ENCODE measurements at places on chromosomes 2 and 18.
A peak's percentile ranks its signal among the peaks of the same experiment; 100 is the strongest.

DNA sequence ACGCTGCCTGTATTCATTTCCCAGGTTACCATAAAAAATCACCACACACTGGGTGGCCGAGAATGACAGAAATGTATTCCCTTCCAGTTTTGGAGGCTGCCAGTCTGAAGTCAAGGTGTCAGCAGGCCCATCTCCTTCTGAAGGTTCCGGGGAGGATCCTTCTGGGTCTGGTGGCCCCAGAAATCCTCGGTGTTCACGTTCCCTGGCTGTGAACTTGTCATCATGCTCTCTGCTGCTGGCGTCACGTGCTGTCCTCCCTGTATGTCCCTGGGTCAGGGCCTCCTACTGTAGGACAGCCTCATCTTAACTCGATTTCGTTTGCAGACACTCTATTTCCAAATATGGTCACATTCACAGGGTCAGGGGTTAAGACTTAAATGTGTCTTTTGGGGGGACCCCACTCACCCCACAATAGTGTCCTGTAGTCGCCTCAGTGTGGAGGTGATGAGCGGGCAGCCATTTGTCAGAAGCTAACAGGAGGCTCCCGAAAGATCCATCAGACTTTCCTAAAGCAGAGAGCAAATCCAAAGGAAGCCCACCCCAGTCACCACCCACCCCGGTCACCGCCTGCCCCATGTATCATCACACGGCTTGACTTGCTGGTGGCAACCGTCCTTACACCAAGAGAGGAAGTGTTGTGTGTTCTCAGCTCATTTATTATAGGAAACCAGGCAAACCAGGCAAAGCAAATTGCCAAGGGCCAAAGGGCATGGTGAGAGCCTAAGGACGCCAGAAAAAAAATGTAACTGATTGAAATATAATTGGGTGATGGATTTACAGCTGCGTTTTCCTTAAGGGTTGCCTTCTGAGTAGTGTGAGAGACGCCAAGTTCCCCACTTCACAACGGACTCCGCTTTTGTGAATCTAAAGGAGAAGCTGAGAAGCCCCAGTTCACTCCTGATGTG lies 148.8 kb upstream of the ZNF236 start:
- DNase-seq: no peak

DNA sequence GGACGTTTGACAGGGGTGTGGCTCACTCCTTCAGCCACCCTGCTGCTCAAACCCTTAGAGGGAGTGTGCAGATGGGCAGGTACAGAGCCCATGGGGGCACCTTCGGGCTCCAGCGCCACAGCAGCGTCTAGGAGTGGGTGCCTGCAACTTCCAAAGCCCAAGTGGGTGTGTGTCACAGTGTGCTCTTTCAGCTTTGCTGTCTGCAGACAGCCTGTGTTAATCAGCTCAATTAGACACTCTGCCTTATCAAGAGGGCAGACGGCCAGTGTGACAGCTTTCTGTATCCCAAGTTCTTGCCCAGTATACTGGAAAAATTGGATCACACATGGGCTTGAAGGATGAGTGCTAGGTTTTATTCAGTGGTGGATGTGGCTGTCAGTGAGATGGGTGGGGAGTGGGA lies 96.7 kb downstream of the AP1S3 start:
- DNase-seq: no peak

DNA sequence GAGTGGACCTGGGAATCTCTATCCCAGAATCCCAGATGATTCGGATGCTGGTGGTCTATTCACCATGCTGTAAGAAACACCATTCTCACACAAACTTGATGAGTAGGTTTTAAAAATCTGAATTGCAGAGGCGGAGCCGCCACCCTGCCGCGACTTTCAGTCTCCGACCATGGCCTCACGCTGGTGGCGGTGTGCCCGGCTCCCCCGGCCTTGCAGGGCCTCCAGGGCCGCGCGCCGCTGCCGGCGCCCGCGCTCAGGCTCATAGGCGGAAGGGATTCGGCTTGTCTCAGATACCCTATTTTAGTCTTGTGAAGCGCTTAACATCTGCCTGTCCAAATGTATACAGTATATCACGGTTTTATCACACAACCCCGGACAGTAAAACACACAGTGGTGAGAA lies 2.6 kb upstream of the PPM1B start:
- no peak for DNase-seq

GRCh38 chr2:121061633-121062032 lies 223.4 kb downstream of the TFCP2L1 start:
- no peak for DNase-seq

DNA sequence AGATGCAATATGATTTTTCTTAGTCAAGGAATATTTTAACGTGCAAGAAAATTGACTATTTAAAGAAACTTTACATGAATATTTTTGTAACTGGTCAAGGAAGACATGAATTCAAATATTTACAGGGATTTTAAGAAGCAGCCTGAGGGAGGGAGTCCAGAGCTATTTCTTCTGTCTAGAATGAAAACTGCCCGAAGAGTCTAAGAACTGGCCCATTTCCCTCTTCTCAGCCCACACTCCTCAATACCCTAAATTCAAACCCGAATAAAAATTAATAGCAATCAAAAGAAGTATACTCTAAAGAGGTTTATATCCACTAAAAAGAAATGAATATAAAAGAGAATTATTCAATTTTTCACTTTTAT lies 6.5 kb upstream of the NDUFV2 start:
- no peak for DNase-seq

DNA sequence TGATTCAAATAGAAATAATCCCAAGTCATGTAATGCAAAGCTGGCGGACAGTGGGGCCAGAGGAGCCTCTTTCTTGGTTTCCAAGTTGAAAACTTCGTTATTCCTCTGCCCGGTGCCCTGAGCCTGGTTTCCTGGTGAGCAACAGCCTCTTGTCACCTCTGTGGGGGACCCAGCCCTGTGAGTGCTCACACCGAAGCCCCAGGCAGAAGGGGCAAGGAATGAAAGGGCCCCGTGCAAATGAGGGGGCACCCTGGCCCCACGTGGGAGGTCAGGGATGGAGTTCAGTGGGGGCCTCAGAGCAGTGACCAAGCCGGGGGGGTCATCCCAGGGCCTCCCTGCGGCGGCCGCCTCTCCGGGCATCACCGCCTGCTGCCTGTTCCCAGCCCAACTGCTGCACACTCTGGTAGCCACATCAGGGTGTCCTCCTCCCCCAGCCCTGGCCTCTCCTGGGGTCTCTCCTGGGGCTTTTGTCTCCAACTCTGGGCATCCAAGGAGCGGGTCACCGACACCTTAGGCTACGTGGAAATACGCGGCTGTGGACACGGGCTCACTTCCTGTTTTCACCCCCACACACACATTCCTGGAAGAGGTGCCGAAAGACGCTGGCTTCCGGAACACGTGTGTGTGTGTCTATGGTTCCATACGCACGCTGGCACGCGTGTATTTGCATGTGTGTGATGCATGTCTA lies 64.5 kb downstream of the TWIST2 start:
- no peak for DNase-seq

DNA sequence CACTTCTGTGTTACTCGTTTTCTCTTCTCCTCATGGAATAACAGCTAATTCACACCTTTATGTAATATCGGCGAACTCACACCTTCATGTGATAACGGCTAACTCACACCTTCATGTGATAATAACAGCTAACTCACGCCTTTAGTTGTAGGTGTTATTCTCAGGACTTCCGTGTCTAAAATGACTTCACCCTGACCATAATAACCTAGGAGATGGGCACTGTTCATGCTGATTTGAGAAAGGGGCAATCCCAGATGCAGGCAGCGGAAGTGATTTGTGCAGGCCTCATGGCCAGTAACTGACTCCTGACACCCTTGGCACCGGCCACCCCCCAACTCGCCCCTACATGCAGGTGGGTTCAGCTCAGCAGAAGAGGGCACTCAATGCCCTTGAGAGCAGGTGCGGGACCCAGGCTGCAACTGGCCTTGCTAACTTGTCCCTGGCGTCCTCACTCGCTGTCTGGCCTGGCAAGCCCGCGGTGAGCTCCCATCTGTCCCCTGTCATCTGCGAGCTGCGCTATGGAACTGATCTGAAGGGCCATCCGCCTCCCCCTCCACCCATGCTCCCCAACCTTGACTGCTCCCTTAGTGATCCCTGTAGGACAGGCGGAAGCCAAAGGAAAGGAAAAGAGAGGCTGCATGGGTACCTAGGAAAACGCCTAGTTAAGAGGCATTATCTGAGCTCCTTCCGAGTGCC lies 42.6 kb upstream of the MTCL1 start:
- DNase-seq: no peak

DNA sequence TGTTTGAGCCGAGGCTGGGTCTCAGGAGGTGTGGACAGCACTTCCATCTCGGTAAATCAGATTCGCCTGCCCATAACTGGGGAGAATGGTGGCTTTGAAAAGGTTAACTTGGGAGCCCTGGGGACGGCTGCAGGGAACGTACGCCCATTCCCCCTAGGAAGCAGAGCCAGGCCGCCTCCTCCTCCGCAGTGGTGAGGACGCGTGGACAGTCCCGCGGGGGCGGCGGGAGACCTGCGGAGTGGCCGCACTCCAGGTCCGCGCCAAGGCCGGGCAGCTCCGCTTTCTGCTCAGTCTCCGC lies 845 bp upstream of the MYCN start:
- DNase-seq: peak; percentile 34

- no peak for DNase-seq
These were observed 89.0 kb upstream of the KCTD1 start for GRCh38 chr18:26637324-26637723.

- no peak for DNase-seq
These were observed 780.1 kb upstream of the LINC00305 start for GRCh38 chr18:64929036-64929435.

Data from HTR-8/SVneo (cell line).